CD4-positive, alpha-beta T cell (primary cell): ENCODE measurements at places on chromosomes 1 and 21. TPM values are rescaled to one million over a fixed set of nuclear protein-coding genes. Genes with fewer than 3 reads are reported as not detected.

DNA sequence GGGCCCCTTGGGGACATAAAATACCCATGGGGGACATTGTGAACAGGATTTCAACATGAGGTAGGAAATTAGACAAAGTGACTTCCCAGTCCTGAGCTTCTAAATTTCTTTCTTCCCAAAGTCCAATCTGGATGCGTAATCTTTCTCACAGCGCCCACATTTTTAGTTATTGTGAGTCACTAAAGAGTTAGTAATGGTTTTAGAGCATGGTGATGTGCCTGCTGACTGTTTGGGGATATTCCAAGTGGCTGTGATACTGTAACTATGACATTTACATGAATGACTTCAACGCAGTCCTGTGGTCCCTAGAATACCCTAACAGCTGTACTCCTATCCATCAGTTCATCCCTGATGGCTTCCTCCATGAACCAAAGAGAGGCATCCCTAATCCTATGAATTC lies 224.0 kb upstream of the COA6 start:
- H3K27ac ChIP-seq = no peak overlapping the region
- H3K36me3 ChIP-seq = no peaks in the 10 kb centered on the region
- peaks cover 16% of the 10 kb centered on the region for H3K27me3 ChIP-seq
- no peak overlapping the region for H3K4me3 ChIP-seq

- H3K4me1 ChIP-seq = no peaks in the 10 kb centered on the region
- H3K27ac ChIP-seq = no peak overlapping the region
- DNase-seq = no peak
- H3K36me3 ChIP-seq = no peaks in the 10 kb centered on the region
Observed at GRCh38 chr1:4880626-4881025, 226.2 kb downstream of the AJAP1 start.

DNA sequence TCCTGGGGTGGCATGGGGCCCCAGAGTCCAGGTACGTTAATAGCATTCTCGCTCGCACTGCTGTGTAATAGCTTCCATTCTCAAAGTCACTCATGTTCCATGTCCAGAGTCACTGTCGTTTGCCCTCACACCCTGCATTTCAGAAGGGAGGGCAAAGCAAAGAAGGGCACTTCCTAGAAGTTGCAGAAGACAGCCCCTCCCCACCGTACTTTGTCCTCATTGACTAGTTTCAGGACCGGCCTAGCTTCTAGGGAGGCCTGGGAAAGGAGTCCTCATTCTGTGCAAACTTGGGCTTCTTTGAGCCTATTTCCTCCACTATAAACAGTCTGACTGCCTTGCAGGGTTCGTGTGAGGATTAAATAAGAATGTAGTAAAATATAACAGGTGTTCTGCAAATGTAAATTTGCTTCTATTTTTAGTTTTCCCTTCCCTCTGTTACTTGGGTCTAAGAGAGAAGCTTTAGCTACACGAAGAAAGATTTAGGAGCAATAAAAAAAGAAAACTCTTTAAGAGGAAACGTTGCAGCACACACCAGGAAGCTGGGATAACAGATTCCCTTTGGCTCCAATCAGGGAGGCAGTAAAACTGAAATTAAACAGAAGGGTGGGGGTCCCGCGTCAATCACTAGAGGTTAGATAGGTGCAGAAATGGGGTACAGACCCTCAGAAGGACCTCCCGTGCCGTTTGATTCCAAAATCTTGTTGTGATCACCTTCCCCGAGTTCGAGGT lies 40.1 kb downstream of the ACTL8 start:
- no peak for DNase-seq
- no peak overlapping the region for H3K27ac ChIP-seq
- H3K36me3 ChIP-seq = no peaks in the 10 kb centered on the region
- H3K27me3 ChIP-seq = peaks cover 9% of the 10 kb centered on the region
- no peaks in the 10 kb centered on the region for H3K4me1 ChIP-seq

DNA sequence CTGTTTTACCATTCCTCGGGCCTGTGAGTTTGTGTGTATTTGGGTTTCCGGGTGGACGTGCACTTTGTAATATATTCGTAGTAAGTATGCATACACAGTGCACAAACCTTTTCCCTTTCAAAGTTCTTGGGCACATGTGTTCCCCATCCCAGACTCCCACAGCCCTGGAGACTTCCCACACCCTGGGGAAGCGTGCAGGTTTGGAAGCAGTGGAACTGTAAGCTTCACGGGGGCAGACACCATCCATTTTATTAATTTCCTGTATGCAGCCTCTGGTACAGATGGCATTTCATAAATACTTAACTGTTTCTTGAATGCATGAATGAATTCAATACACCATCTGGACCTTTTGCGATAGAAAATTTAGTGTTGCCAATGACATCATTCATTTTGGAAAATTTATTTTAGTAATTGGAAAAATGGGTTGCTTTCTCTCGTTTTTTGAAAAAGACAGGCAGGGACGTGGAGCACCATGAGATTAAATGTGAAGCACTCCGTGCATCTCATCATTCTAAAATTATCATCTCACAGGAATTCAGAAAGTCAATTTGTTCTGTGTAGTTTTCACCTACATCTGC lies 10.8 kb downstream of the ETS2 start:
- H3K27ac ChIP-seq = no peak overlapping the region
- no peaks in the 10 kb centered on the region for H3K4me1 ChIP-seq
- no peak for DNase-seq
- peaks cover 89% of the 10 kb centered on the region for H3K36me3 ChIP-seq
- no peaks in the 10 kb centered on the region for H3K27me3 ChIP-seq

- no peaks in the 10 kb centered on the region for H3K36me3 ChIP-seq
- H3K27ac ChIP-seq = no peak overlapping the region
- no peaks in the 10 kb centered on the region for H3K4me1 ChIP-seq
- H3K4me3 ChIP-seq = no peak overlapping the region
- DNase-seq = no peak
Observed at GRCh38 chr21:26445440-26445839, 127.6 kb downstream of the CYYR1 start.

DNA sequence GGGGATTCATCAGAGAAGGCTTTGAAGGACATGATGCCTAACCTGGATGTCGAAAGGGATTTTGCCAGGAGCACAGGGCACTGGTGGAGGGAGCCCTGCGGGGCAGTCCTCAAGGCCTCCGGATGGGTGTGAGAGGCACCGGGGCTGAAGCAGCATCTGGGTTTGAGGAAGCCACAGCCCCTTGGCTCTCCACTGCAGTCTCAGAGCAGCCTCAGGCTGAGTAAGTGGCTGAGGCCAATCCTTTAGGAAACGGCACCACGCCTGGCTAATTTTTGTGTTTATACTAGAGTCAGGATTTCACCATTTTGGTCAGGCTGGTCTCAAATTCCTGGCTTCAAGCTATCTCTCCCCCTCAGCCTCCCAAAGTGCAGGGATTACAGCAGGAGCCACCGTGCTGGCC lies 12.0 kb downstream of the ERVH48-1 start:
- H3K4me3 ChIP-seq = no peak overlapping the region
- no peak overlapping the region for H3K27ac ChIP-seq
- H3K4me1 ChIP-seq = no peaks in the 10 kb centered on the region
- no peaks in the 10 kb centered on the region for H3K27me3 ChIP-seq
- DNase-seq = no peak
- peaks cover 18% of the 10 kb centered on the region for H3K36me3 ChIP-seq

DNA sequence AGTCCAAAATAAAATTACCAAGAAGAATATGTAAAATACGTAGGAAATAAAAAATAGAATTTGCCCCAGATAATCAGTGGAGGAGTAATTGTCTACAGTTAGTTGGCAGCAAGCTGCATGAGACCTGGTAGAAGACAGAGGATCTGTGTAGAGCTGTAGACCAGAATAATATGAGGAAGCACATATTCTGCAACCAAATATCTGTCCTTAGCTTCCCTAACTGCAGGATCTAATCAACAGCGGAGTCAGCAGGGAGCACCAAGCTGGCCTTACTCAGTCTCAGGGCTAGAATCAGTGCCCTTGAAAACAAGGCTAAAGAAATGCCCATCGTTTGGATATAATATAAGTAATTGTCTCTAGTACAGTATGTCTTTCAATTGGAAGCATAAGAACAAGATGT lies 6.1 kb upstream of the GCSAML start:
- no peak overlapping the region for H3K27ac ChIP-seq
- DNase-seq = no peak
- no peaks in the 10 kb centered on the region for H3K27me3 ChIP-seq
- H3K36me3 ChIP-seq = no peaks in the 10 kb centered on the region
- H3K4me3 ChIP-seq = no peak overlapping the region
- no peaks in the 10 kb centered on the region for H3K4me1 ChIP-seq

DNA sequence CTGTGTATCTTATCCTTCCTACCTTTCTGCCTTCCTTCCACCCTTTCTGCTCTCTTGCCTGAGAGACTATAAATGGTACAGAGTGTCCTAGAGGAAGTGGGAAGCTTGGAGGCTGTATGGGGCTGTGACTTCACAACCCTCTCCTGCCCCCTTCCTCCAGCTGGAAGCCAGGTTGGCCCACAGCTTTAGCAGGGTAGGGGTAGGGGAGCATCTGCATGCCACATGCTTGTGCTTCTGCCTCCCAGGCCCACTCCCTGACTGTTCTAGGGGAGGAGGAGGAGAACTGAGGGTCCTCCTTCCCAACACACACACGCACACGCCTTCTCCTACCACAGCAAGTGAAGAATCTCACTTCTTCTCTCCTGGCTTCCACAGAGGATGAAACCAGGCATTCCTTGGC lies 3.9 kb upstream of the SLC27A3 start:
- H3K36me3 ChIP-seq = peaks cover 60% of the 10 kb centered on the region
- DNase-seq = no peak
- H3K4me3 ChIP-seq = no peak overlapping the region
- no peaks in the 10 kb centered on the region for H3K27me3 ChIP-seq
- no peak overlapping the region for H3K27ac ChIP-seq
- peaks cover 14% of the 10 kb centered on the region for H3K4me1 ChIP-seq

DNA sequence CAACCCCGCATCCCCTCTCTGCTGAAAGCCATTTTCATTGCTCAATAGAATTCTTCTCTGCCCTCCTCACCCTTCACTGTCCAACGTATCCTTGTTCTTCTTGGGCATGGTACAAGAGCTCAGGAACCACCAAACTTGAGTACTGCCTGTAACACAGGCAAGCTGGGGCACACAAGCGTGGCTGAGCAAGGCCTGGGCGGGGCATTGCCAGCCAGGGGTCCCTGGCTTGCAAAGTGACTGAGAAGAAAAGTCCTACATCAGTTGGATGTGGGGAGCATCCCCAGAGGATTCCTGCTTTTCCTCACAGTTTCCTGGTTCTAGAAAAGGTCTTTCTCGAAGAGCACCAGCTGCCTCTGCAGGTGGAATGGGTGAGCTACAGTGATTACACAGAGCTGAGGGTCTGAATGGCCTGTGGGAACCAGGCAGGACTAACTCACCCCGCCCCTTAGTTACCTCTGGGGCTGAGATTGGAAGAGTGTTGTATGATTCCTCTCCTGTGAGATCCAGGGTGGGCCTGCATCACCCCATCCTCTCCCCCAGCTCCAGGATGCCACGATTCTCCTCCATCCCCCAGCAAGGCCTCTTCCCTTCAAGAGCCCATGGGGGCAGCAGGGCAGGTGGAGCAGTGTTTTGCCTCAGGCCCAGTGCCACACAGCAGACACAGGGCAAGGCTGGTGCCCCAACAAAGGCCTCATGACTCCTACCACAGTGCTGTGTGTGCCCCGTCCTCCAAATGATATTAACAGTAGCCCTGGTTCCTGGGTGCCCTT lies 121.9 kb downstream of the MATN1 start:
- no peak overlapping the region for H3K4me3 ChIP-seq
- DNase-seq = no peak
- H3K27me3 ChIP-seq = no peaks in the 10 kb centered on the region
- no peaks in the 10 kb centered on the region for H3K36me3 ChIP-seq
- no peak overlapping the region for H3K27ac ChIP-seq

The GPR89A gene
- 23.8 TPM for total RNA-seq

The CCDC181 gene
- total RNA-seq = not detected

The RGS8 gene
- not detected for total RNA-seq

The CHML gene
- 9.1 TPM for total RNA-seq

The CFHR4 gene
- total RNA-seq = not detected

The ARHGEF19 gene
- total RNA-seq = 3.8 TPM

The LCE1B gene
- not detected for total RNA-seq
